Stimulated activated CD8-positive, alpha-beta memory T cell treated with anti-CD3 and anti-CD28 coated beads, Interleukin-4, amount 100 ng/mL, for 4 hours (primary cell): ENCODE measurements at places on chromosomes 2 and 18.

GRCh38 chr18:9756933-9757470 is 48.9 kb downstream of the RAB31 start:
- DNase-seq, result no peak

- DNase-seq, result no peak
These were observed 28.7 kb downstream of the ZSWIM2 start for GRCh38 chr2:186820303-186820702.

DNA sequence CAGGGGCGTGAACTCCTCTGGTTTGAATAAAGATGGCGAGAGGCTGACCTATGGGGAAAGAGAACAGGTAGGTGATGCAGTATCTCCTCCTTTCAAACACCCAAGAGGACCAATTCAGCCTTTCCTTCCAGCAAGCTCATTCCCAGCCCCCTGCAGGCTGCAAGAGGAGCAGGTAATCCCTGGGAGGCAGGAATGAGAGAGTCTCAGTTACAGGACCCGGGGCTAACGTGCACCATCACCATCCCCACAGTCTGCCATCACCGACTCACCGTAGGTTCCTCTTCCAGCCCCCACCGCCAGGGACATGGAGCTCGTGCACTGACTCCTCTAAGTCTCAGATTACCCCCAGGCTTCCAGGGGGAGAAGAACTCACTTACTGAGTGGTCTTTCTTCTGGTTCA is 26.7 kb downstream of the XDH start:
- no peak for DNase-seq

GRCh38 chr2:226031647-226032501 is 632.4 kb downstream of the NYAP2 start:
- DNase-seq, result no peak

DNA sequence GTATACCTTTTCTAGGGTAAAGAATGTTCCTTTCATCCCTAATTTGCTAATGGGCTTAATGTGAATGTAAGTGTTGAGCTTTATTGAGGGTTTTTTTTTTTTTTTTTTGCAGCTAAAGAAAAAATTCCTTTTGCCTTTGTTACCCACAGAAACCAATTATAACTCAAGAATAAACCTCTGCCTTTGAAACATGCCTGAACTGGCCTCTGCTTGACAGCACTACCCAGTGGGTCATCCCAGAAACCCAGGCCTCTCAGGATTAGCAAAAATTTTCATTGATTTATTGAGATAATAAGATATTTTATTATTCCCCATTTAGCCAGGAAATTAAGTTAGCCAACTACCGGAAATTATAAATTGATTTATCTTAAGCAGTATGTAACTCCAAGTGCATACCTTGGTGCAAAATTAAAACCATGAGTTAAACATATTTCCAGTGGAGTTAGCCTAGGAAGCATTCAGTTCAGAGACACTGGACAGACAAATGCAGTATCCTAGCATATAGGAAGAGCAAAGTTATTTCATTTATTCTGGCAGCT is 67.0 kb upstream of the RASGRP3 start:
- no peak for DNase-seq

DNA sequence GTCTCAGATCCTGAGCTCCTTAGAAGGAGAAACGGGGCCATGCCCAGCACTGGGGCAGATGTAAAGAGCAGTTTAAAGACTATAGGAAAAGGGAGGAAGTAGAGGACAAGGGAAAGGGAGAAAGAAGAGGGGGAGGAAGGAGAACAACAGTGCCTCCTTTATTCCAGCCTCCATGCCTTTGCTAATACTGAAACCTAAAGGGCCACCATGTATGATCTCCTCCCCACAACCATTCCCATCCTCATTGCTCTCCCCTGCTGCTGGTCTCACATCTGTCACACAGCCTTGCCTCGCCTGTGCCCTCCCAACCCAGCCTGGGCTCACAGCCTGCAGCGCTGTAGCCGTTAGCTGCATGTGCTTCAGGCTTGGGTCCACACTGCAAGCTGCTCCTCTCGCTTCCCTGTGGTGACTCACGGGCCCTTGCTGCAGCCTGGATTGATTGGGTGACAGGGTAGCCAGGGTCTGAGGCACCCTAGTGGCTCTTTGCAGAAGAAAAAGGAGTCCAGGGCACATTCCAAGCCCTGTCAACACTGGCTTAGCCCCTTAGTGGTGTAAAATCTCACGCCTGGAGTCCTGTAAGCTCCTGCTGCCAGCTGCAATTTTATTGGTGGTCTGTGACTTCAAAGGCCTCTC is 281.9 kb downstream of the SRBD1 start:
- no peak for DNase-seq

- DNase-seq, result no peak
These were observed 87.4 kb downstream of the MYT1L start for GRCh38 chr2:2243666-2244065.

DNA sequence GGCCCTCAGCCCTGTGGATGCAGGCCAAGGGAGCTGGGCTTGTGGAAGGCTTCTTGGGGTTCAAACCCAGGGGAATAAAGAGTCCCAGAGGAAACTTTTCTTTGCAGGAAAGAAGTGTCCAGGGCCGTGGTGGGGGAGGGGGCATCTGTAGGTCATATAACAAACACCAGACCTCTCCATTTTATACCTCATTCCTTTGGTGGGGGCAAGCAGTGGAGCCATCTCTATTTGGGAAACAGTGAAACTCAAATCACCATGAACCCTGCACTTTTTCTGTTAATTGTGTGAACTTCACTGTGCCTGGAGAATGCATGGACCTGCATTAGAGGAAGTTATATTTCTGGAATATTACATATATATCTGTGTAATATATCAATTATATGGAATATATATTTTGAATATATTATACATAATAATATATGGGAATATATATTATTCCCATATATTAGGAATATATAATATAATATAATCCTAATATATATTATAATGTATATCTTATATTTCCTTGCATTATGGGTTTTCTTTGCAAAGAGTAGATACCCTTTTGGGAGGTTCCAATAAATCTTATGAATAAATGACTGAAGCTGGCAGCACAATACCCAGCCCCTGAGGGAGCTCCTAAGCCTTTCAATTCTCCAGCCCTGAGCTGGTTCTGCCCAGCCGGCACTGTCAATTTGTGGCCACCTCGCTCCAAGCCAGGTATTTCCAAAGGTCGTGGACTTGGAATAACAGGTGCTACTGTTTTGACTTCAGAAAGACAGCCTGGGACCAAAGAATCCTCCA is 97.7 kb upstream of the PKDCC start:
- no peak for DNase-seq

DNA sequence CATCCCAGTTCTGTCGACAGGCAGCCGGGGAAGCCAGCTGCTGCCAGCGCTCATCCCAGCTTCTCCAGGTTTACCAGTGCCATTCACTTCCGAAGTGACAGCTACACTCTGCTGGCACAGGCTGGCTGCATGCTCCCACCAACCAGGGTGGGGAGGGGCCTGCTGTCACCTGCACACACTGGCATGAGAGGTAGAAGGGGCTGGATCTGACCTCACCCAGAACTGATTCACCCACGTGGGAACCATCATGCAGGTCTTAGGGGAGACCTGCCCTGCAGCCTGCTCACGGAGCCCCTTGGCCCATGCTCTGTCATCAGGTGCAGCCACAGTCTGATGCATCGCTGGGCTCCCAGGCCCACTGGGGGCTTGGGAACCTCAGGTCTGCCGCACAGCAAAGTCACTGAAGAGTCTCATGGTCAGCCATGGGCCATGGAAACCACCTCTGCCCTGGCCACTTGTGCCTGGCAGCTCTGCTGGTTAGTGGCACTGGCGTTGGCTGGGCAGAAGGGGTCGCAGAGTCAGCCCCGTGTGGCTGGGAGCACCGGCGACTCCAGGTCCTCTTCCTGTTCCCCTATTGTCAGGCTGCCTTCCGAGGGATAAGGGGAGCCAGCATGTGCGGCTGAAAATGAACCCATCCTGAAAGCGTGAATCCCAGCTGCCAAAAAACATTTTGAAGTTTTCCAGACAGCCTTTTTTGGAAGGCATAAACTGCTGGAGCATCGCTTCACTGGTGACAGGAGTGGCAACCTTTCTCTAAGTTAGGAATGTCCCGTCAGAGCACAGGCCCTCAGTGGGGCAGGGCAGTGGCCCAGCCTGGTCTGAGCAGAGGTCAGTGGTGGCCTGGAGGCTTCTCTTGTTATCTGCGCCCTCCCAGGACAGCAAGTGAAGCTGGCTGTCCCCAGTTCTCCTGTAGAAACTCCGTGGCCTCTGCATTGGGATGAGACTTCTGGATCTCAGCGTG is 157.8 kb downstream of the SEPTIN10 start:
- DNase-seq, result no peak

DNA sequence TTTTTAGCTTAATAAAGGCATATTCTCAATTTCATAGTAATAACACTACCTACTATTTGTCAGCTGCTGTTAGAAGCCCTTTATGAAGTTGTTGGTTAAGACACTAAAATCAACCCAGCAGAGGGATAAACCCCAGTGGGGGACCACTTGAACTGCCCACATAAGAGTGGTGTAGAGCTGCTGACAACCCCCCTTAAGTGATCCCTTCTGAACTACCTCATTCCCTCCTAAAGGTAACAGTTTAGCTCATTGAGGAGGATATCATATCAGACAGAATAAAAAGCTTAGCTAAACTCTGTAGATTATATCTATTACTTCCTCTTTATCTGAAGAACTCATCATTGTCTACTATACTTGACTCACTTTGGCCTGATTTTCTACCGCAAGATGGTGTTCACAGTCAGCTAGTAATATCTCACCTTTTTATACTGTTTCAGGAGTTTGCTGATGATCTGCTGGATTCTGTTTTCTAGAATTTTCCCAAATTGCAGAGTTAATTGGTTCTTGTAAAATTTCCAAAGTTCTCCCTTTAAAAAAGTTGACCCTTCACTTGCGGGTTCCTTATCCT is 16.2 kb downstream of the GALM start:
- DNase-seq, result no peak

- DNase-seq, result no peak
These were observed 235.6 kb downstream of the ICOS start for GRCh38 chr2:204172145-204172600.

- no peak for DNase-seq
These were observed 43.0 kb downstream of the CAPN13 start for GRCh38 chr2:30764021-30764800.

DNA sequence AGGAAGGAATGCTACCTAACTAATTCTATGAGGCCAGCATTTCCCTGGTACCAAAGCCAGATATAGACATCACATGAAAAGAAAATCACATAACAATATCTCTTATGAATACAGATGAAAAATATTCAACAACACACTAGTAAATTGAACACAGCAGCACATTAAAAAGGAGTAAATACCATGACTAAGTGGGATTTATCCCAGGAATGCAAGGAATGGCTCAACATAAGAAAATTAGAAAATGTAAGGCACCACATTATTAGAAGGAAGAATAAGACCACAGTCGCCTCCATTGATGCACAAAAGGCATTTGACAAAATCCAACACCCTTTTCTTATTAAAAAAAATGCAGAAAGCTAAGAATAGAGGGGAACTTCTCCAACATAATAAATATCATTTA is 133.9 kb downstream of the TTC32 start:
- no peak for DNase-seq

DNA sequence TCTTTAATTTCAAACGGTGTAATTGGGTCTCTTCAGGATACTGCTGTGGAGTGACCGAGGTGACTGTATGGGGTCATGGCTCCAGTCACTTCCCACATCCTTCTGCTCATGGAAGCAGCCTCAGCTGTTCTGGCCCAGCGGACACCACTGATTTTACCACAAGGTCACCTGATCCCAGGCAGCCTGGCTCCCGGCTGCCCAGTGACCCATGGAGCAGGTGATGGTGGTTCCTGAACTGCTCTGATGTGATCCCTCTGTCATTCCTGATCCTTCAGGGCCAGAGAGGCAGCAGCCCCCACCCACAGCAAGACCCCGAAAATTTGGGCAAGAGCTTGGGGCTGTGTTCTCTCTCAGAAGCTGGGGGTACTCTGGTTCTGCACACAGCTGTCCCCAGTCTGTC is 35.5 kb upstream of the HS6ST1 start:
- no peak for DNase-seq

DNA sequence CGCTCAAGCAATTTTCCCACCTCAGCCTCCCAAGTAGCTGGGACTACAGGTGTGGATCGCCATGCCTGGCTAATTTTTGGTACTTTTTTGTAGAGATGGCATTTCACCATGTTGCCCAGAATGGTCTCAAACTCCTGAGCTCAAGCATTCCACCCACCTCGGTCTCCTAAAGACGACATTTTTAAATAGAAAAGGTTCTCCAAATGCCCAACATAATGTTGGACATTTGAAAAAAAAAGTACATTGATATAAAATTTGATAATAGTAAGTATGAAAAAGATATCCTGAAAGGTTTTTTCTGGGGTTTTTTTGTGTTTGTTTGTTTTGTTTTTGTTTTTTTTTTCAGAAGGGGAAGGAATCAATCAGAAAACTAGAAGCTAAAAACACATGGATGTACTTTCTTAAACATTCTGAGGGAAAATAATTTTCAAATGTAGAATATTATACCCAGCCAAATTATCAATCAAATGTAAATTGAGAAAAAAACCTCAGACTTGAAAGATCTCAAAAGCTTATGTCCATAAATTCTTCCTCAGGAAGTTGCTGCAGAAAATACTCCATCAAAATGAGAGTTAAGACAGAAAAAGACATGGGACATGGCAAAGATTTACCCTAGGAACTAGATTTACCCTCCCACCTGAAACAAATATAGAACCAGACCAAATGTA is 42.8 kb upstream of the MYCN start:
- DNase-seq, result no peak

DNA sequence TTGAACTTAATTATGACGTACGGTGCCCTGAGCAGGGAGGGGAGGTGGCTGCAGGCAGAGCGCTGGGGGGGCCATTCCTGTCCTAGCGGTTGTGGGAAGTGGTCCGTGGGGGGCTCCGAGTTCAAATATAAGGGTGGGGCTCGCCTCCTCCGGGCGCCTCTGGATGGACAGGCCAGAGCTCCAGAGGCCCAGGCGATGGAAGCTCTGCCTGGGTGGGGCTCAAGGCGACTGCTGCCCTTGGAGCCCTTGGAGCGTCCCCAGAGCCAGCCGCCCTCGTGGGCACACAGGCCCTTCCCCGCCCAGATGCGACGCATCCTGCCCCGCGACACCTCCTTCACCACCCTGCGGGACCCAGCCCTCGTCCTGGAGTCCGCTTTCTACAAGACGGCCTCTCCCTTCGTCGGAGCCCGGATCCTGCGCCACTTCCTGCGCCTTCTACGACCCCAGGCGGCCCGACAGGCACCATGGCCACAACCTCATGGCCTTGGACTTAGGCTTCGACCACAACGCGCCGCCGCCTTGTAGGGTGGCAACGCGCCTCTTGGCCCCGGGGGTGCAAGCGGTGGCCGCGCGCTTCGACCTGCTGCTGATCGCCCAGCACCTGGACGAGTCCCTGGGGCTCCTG is 10.5 kb downstream of the AQP12B start:
- no peak for DNase-seq

- no peak for DNase-seq
These were observed 1.6 kb upstream of the TP53I3 start for GRCh38 chr2:24086241-24086640.

GRCh38 chr2:36477746-36478145 is 120.2 kb downstream of the FEZ2 start:
- DNase-seq, result no peak
